ENCODE measurements at places on chromosomes 7 and 10.

DNA sequence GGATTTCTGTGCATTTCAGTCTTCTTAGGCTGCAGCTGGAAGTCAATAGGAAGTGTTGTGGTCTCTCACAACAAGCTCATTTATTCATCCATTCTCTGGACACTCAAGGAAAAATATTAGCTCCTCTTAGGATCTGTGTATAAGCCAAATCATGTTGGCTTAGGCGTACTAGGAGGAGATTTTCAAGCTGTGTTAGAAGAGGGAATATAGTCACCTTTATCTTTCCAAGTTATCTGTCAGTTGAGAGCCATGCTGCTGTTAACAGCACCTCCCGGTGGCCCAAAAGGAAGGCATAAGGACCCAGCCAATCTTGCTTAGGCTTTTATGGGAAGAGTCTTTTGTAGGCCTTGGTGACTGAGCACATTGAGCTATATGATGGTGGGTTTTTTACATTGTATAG, 220.0 kb downstream of the LRMDA start:
- no peak for DNase-seq

- DNase-seq, result no peak
Measured at GRCh38 chr10:107481881-107482280, 317.4 kb upstream of the SORCS1 start.

GRCh38 chr7:111594602-111595001, 32.3 kb upstream of the IMMP2L start:
- no peak for DNase-seq

GRCh38 chr10:27621461-27621860, 117.4 kb downstream of the RAB18 start:
- DNase-seq, result no peak

GRCh38 chr7:72152161-72153131, 259.7 kb downstream of the CALN1 start:
- no peak for DNase-seq

DNA sequence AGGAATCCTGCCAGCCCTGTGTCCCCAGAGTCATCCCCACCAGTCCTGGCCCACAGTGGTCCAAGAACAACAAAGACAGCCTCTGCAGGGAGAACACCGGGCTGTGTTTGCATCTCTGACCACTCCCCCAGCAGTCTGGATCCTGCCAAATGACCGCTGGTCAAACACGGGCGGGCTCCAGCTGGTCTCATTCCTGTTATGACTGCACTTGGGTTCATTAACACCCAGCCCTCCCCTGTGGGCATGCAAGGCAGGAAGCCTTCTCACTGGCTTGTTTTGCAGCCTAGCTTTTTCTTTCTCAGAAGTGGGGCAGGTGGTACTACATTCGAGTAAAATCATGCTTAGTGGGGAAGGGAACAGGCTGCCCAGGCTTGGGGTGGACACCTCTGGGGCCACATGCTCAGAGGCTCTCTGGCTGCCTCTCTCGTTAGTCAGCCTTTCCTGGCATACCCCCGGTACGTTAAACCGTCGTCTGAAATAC, 190.0 kb downstream of the PLXNA4 start:
- no peak for DNase-seq

DNA sequence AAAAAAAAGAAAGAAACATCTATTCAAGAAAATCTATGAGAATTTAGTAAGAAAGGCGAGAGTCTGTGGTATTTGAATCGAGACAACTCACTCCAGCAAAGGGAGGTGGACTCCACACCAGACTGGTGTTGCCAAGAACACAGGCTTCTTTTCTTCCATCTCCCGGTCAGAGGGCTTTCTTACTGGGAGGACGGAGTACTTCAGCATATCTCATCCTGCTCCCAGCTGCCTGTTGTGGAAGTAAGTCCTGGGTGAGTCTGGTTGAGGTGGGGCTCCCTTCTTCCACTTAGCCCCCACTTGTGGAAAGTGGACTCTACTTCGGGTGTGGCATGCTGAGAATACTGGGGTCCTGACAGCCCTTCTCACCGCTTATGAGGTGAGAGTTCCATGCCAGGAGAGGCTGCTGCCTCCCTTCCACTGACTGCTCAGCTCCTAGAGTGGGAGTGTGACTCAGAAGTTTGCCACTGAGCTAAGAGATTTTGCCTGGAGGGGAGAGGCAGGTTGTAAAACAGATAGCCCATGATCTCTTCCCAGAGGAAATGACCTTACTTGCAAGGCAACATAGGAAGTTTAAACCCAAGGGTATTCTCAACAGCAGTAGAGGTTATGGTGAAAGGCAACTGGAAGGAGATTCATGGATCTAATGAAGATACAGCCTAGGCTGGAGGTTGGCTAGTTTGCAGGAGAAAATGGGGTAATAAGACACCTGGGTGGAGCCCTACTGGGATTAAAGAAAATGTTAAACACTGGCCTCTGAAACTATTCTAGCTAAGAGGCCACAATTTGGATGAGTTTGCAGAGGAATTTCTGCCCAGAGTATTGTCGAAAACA, 3.5 kb upstream of the NACAD start:
- DNase-seq, result no peak

GRCh38 chr10:54234832-54235231, 566.2 kb downstream of the PCDH15 start:
- no peak for DNase-seq

- DNase-seq, result no peak
Measured at GRCh38 chr7:66279912-66280311, 74.8 kb downstream of the TPST1 start.

DNA sequence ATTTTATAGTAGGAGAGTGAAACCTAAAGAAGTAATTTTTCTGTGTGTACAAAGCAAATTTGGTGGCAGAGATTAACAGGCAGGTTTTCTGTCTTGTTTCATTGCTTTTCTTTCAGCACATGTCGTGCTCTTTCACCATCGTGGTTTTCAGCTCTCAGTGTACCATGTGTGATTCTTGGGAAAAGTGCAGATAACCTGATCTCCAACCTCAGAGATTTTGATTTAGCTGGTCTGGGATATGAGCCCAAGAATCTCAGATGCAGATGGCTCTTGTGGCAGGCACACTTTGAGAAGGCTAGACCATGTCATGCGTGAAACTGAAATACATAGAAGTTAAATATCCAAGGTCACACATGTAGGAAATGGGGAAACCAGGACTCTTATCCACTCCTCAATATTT, 317.4 kb downstream of the EXOC4 start:
- no peak for DNase-seq

GRCh38 chr7:30149640-30150272, 15.0 kb downstream of the MTURN start:
- DNase-seq, result no peak

DNA sequence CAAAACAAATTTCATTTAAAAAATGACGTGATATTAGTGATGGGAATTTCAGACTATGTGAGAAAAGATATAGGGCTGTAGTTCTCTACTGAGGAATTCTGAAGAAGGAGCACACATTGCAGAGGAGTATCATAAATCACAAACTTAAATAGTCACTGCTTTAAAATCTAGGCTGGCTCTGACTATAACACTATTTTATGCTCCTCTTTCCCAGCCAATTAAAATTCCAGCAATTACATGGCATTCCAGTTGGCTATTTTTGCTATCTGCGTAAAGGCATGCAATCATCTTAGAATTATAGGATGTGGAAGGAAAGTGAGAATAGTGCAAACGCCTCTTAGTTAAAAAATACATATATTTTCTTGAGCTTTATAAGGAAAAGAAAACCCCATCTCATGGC, 123.1 kb downstream of the GNAI1 start:
- DNase-seq, result no peak

- no peak for DNase-seq
Measured at GRCh38 chr10:108612485-108612884, 1310.8 kb downstream of the XPNPEP1 start.

DNA sequence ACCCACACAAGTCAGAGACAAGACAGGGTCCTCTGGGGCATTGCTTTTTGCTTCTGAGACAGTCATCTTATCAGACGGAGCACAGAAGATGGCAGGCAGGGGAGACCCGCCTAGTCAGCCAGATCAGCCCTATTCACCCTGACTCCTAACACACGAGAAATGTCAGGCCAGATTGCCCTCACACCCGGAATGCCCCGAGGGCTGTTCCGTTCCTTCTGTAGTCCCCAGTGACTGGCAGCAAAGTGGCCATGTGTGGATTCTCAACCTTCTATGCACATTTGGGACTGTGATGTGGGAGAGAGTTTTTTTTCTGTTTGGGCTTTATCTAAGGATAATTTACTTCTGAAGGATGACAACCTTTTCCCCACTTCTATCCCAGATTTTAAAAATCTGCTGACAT, 35.5 kb upstream of the TBX20 start:
- no peak for DNase-seq

DNA sequence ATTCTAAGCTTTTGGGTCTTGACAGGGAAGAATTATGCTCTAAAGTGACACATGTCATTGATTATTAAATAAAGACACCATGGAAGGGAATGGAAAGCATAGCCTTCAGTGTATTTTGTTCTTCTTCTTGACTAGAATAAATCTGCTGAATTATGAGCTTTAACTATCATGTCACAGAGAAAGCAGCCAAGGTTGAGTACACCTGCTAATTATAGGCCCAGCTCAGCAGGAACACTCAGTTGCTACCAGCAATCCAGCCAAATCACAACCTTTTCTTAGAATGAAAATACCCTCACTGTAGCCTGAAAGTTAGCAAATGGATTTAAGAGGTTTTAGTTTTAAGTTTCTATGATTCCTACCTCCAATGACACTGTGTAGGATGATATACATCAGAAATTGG, 225.3 kb upstream of the RHOBTB1 start:
- no peak for DNase-seq

- peak; percentile 67 for DNase-seq
Measured at GRCh38 chr10:91798649-91799611, 704 bp downstream of the TNKS2 start.

- DNase-seq, result peak; percentile 81
Measured at GRCh38 chr10:6647811-6648526, 67.9 kb upstream of the PRKCQ start.

- no peak for DNase-seq
Measured at GRCh38 chr10:123600177-123600576, 66.0 kb upstream of the GPR26 start.

DNA sequence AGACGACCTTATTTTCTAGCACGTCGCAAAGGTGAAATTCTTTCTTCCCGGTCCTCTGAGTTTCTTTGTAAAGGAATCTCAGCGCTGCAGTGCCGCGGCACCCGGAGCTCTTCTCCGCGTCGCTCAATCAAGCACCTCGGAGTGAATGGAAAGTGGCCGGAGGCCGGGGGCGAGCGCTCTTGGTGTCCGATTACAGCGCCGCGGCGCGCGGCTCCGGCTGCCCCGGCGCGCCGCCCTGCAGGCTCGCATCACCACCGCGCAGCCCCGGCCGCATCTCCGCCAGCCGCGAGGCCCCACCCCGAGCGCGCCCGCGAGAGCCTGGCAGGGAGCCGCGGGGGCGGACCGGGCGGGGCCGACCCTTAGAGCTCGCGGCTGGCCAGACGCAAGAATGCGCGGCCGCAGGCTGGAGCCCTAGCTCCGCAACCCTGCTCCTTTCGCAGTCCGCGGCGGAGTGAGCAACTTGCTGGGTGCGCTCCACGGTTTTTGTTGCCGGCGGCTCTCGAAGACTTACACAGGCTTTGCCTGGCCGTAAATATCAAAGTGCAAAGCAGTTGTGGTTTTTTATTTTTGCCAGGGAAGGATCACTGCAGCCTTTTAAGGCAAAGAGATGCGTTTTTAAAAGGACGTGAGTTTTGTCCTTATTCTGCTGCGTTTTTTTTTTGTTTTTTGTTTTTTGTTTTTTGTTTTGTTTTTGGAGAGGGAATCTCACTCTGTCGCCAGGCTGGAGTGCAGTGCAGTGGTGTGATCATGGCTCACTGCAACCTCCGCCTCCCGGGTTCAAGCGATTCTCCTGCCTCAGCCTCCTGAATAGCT, at the start of gene SEMA3C:
Gene SEMA3C, minus strand, starts transcription at position 143 of the 813 bp plus-strand sequence. CDS start 2,270 bp downstream, outside the sequence.
- peak; percentile 41 for DNase-seq

DNA sequence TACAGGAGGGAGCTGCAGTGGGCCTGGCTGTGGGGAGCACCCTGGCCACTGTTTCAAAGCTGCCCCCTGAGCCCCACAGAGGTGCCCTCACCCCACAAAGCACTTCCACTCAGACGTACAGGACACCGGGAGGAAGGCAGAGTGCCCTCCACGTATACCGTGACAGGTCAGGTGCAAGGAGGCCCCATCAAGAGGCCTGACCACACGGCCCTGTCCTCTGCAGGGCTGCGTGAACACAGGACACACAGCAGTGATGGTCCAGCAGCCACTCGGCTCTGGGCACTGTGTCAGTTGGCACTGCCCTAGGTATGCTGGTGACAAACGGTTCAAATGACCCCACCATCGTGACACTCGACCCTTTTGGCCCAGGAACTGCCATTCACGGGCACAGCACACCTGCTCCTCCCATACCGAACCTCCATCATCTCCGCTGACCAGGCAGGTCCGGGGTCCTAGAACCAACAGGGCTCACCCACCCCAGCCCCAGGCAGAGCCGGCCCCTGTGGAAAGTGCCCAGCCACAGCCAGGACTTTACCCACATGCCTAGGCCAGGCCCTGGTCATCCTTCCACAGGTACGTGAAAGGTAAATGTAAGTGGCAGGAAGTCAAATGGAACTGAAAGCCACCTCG, 560.9 kb downstream of the PTPRN2 start:
- DNase-seq, result no peak

DNA sequence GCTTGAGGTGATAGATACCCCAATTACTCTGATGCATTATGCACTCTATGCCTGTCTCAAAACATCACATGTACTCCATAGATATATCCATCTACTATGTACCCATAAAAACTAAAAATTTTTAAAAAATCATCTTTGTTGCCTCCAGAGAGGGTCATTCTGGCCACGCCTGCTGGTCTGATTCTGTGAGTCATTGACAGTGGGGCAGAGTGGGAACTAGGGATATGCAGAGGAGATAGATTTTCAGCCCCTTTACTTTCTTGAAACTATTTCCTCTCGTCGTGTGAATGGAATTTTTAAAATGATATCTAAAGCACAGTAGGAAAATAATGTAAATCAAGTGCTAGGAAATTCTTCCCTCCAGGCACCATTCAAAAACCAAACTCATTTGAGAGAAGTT, 715.0 kb upstream of the NRP1 start:
- DNase-seq, result no peak

DNA sequence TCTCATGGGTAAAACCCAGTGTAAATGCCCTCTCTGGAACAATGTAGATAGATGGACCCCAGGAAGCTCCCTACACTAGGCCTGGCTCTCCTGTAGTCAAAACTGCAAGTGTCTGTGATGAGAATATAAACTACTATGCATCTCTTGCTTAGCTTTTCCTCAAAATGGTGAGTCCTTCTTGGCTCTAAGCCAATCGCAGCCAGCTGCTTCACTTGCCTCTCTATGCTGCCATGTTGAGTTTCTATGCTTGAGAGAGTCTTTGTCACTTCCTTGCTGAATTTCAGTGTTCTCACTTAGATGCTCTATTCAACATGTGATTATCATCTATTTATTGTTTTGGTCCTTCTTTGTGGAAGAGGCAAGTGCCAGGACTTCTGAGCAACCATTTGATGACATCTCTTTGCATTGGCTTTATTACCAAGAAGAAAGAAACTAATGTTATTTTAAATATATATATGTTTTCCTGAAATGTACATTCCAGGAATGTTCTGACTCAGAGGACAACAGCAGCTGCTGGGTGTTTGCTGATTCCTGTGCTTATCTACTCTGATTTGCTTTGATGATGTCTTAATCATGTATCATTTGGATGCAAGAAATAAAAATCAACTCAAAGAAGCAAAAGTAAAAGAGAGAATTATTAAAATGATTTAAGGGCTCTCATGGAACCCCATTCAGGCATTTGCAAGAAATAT, 16.6 kb downstream of the TAS2R40 start:
- no peak for DNase-seq

- no peak for DNase-seq
Measured at GRCh38 chr10:34710391-34710751, 104.7 kb downstream of the PARD3 start.
